Substantia nigra (tissue), 51 donors: ENCODE measurements at places on chromosomes 13 and 19.

DNA sequence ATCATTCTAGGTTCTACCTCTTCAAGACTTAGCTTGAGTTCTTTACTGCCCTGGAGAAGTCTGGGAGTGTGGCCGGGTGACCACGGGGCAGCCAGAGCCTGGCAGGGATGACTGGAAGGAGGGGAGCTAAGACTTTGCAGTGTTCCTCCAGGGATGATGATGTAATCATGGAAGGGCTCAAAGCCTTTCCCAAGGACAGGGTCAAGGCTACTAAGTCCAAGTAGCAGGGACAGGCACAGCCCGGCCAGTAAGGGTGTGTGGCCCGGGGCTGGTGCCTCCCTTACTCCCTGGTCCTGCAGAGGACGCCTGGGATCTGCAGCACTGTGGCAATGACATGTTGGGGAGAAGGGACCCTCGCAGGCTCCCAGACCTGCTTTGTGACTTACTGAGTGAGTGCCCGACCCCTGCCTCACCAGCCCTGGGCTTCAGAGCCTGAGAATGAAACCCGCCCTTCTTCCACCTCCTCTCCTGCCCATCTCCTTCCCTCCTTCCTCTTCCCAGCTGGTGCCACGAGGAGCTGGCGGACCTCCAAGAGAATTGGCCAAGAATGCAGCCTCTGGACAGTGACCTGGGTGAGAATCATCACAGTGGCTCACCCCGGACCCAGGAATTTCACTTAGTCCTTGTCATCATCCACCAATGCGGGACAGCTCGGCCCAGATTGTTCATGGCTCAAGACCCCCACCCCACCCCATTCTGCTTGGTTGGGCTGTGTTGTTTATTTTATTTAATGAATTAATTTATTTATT, 15.6 kb upstream of the FBXO17 start:
- no peak for DNase-seq

GRCh38 chr19:15288146-15288963, 44.0 kb downstream of the BRD4 start:
- DNase-seq = peak; percentile 40

DNA sequence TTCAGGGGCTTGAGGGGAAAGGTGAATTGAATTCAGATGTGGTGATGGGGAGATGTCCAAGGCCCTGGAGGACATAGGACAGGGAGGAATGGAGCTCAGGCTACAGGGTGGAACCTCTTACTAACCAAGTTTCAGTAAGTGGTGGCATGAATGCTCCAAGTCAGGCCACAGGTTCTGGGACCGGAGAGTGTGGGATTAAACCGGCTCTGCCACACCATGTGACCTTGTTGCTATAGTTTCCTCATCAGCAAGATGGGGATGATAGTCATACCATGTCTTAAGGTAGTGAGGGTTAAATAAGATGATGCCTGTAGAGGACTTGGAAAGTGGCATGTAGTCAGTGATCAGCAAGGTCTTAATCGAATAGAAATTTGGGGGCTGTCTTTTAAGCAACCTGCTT, 16.3 kb downstream of the GPR183 start:
- no peak for DNase-seq

DNA sequence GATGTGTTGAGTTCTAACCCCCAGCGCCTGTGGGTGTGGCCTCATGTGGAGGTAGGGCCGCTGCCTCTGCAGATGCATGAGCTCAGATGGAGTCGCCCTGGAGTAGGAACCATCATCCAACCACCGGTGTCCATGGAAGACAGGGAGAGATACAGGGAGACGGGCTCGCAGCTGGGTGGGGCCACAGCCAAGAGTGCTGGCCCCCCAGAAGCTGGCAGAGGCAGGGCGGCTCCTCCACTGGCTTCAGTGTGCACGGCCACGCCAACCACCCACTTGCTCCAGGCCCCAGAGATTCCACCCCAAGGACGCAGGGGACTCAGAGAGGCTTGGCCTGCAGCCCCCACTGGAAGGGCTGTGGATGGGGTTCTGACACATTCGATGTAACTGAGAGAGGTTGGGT, 5.4 kb upstream of the MCF2L start:
- no peak for DNase-seq

- no peak for DNase-seq
Measured at GRCh38 chr19:22602631-22603272, 31.4 kb upstream of the ZNF492 start.

DNA sequence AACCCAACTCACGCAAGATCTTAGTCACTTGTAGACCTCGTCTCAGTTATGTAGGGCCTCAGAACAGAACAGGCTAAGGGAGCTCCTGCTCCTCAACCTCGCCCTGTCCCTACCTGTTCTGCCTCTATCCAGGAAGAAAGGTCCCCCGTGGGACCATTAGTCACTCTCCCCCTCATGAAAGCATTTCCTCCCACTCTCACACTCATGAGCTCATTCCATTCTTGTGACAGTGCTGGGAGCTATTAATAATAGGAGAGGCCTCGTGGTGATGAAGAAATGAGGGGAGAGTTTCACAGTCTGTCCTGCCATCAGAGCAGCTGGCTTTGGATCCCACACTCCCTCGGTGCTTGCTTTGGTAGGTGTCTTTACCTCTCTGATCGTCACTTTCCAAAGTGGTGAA, 10.2 kb downstream of the PPP2R1A start:
- no peak for DNase-seq

DNA sequence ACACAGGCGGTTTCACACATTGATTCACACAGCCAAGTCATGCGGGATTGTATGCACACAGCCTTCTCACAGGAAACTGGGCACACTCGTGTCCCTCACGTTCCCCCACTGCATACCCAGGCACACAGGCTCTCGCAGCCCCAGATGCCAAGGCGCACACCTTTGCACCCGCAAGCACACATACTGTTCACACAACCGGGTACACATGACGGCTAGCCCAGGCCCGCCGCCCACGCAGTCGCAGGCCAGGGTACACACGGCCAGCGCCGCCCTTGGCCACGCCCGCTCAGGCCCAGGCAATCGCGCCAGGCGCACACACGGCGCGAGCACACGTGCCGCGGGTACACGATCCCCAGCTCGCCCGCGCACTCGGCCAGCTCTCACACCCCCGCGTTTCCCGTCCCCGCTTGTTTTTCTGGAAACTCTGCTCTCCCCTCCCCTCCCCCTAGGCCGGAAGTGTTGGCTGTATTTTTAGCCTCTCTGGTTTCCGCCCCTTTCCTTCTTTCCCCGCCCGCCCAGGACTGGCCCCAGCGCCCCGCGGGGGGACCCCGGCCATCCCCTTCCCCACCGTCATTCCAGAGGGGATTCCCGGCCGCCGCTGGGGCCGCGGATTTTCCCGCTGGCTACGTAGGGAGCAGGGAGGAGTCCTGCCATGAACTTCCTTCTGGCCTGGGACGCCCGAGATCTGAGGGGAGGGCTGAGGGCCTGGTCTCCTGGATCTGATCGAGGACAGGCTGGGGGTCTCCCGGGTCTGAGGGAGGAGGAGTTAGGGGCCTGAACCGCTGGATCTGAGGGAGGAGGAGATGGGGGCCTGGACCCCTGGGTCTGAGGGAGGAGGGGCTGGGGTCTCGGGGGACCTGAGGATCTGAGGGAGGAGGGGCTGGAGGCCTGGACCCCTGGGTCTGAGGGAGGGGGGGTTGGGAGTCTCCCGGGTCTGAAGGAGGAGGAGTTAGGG, 4.0 kb upstream of the ZFP36 start:
- DNase-seq = peak; percentile 69

DNA sequence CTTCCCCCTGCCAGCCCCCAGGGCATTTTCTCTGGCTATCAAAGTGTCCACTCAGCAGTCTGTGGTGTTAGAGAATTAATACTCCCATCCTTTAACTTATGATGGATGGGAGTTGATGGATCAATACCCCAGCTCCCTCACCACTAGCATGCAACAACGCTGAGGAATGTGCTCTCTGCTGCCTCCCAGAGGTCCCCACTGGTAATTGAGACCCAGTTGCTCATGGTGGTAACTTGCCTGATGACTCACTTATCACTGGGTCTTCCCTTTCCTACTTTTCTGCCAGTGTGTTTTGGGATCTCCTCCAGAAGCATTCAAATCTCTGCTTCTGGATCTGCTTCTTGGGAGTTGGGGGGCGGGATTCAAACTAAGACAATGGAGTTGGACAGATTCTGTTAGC, 20.3 kb upstream of the CACNA1A start:
- no peak for DNase-seq

GRCh38 chr13:74707291-74707690, 573.1 kb upstream of the KLF12 start:
- DNase-seq = no peak

GRCh38 chr13:19345916-19346422, 164.3 kb upstream of the TUBA3C start:
- DNase-seq = no peak

DNA sequence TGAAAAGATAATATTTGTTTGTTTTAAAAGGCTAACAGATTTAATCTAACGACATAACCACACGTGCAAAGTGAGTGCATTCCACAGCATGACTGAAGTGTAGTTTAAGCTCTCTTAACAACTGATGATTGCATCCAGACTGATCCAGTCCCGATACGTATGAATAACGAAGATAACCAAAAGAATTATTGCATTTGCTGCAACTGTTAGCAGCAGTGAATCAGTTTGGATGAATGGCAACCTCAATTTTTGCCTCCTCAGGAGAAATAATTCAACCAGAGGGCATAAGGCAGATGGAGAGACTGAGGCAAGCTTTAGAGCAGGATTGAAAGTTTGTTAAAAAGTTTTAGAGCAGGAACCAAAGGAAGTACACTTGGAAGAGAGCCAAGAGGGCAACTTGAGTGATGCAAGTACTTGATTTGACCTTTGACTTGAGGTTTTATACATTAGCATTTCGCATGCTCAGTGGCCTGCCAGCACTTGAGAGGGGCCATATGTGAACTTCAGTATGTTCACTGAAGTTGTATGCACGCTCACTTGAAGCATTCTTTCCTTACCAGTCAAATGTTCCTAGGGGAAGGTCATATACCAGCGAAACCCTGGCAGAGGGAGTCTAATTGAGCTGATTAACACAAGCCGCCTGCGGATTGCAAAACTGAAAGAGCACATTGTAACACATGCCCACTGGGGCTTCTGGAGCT, 835.0 kb upstream of the PCDH20 start:
- DNase-seq = no peak

- DNase-seq = no peak
Measured at GRCh38 chr13:49303533-49304252, 56.0 kb downstream of the CDADC1 start.

- DNase-seq = peak; percentile 30
Measured at GRCh38 chr13:46184277-46184699, 2.3 kb upstream of the LCP1 start.

GRCh38 chr19:35138305-35138892, at the start of gene FXYD1:
Gene FXYD1 (plus strand): TSS chr19:35138824. CDS start chr19:35140080, 1,256 bp downstream.
- DNase-seq = no peak
